ENCODE measurements at places on chromosomes 1 and 21.

DNA sequence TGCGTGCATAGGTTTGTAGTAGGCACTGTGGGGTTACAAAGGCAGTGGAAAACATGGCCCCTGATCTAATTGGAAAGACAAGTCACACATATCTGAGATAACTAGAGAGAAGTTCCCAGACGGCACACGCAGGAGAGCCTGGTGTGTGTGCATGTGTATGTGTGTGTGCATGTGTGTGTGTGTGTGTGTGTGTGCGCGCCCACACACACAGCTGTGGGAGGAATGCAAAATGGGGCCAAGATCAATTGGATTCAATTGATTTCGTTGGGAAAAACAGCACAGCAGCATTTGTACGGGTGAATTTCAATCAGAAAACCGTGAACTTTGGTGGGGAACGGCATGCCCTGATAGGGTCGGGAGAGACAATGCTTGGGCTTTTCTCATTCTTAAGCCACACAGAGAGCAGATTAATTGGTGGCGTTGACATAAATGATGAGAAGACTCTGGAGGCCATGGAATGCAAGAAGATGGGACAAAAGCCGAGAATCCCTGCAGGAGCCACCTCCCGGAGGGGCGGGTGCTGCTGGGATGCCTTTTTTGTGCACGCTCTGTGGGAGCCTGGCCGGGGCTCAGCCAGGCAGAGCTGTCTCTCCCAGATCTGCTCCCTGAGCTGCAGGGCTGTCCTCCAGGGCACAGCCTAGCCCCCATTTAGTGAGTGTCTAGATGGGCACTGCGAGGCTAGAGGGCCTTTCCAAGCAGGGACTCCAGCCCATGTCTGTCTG, 322.0 kb downstream of the CAMTA1 start:
- DNase-seq = no peak

DNA sequence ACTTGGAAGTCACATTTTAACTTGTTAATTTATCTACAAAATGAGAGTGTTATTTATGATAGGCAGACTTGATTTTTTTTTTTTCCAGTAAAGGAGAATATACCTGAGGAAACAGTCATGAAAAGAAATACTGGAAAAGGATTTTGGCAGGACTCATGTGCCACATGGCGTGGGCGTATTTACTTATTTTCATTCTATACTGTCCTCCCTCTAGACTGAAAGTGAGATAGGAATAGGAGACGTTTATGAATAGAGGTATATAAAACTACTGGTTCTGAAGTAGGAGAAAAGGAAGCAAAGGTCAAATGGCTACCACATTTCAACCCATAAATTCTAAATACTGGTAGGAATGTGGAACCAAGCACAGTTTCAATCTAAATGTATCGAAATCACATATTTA, 94.8 kb upstream of the MPC2 start:
- DNase-seq = no peak

GRCh38 chr1:195618287-195618686, 990.0 kb downstream of the KCNT2 start:
- DNase-seq = no peak

DNA sequence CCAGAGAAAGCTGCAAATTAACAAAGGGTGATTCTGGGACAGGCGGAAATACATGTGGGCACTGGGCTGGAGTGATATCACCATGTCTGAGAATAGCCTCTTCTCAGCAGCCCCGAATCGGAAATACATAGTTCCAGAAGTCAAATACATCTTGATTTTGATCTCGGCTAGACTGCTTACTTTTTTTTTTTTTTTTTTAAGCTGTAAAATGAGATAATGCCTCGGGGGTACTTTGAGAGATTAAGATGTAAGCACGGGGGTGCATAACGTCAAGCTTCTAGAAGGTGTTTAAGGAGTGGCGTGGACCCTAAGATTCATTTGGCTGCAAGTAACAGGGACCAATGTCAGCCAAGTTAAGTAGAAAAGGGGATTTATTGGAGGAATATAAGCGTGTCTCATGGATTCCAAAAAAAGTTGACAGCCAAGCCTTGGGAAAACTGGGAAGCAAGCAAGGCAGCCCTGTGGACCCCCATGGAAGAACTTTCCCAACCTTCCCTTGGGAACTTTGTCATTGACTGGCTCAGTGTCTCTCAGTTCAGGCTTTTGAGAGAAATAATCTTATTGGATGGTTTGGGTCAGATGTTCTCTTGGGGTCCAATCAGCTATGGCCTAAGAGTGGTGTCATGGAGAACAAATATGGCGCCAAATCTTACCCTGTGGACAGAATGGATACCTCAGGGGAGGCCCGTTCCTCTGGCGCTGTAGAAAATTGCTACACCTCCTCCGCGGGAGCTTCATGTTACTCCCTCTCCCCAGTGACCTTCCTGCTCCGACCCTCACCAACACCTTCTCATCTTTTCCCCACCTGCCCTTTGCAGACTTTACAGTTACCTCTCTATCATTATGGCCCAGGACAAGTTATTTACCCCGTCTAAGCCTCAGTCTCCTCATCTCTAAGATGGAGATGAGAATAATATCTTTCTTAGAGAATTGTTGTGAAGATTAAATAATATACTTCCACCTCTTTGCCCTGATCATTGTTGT, 186.6 kb downstream of the KAZN start:
- DNase-seq = no peak

- no peak for DNase-seq
These were observed 11.2 kb downstream of the RCAN1 start for GRCh38 chr21:34603710-34604057.

DNA sequence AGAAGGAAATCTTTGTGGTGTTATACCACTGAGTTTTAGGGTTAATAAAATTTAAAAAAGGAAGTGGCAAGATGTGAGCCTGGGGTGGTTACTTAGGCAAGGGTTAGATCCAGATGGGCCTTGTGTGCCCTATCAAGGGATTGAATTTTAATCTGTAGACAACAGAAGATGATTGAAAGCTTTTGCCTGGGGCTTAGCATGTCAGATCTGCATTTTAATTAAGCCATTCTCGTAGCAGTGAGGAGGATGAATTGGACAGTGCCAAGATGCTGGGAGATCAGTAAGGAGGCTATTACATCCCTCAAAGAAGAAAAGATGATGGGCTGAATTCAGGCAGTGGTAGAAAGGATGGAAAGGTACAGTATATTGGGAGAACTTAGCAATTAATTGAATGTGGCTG, 42.3 kb downstream of the HMGB4 start:
- DNase-seq = no peak

DNA sequence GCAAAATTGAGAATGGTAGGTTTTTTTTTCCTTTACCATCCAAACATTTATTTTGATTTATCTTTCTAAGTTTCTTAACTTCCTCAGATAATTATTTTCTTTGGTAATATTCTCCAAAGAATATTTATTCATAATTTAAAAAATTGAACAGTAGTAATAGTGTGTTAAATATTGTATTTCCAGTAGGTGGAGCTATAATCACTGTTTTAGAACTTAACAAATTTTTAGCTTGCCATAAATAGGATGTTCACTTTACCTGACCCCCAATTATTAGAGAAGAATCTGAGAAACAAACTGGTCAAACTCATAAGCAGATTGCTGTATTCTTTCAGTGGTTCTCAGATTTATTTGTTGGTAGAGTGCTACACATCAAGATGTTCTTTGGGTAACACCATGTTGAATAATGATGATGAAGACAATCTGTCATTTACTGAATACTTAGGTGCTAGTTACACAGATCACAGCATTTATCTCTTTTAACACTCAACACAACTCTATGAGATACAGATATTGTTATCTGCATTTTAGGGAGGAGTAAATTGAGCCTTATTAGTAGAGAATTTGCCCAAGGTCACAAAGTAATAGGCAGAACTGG, 82.4 kb upstream of the GPR88 start:
- DNase-seq = no peak
